ENCODE measurements at places on chromosomes 5 and 9.

GRCh38 chr9:97365634-97366033, 46.3 kb upstream of the TDRD7 start:
- DNase-seq: no peak

DNA sequence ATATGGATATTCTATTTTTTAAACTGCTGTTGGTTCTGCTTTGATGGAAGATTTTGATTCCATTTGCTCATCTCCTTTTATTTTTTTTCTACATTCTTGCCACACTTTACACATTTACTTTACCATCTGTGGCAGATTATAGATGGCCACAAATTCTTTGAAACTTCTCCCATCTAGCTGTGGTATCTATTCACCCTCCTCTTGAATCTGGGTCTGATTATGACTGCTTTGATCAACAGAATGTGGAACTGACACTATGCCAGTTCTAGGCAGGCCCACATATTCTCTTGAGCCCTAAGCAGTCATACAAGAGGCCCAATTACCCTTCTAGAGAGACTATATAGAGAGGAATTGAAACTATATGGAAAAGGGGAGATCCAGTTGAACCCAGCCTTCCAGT, 439.0 kb upstream of the PTGER4 start:
- DNase-seq: no peak

GRCh38 chr9:33109097-33109496, 32.6 kb upstream of the SMU1 start:
- DNase-seq: no peak

- no peak for DNase-seq
Measured at GRCh38 chr9:99866398-99866797, 40.1 kb upstream of the STX17 start.

GRCh38 chr9:26216702-26217101, 538.5 kb upstream of the TUSC1 start:
- DNase-seq: no peak
